ENCODE measurements at places on chromosomes 12 and 14. TPM values are rescaled to one million over a fixed set of nuclear protein-coding genes. Genes with fewer than 3 reads are reported as not detected.

TIMELESS gene
- 64.1 TPM for total RNA-seq

HOXC12 gene
- total RNA-seq, result not detected

CLEC4C gene
- total RNA-seq, result not detected

RASSF8 gene
- total RNA-seq, result 1.5 TPM

CLEC2D gene
- 355 TPM for total RNA-seq

CCDC38 gene
- 0.12 TPM for total RNA-seq

PAH gene
- not detected for total RNA-seq

NR4A1 gene
- 8.4 TPM for total RNA-seq

GPRC5D gene
- not detected for total RNA-seq

GPR68 gene
- 44.5 TPM for total RNA-seq

LTB4R2 gene
- total RNA-seq, result 18.8 TPM

SYNDIG1L gene
- not detected for total RNA-seq

BHLHE41 gene
- not detected for total RNA-seq

PYM1 gene
- 56.4 TPM for total RNA-seq

RHEBL1 gene
- 15.1 TPM for total RNA-seq

GZMH gene
- 80.0 TPM for total RNA-seq

DPY19L2 gene
- 6.0 TPM for total RNA-seq

LMNTD1 gene
- not detected for total RNA-seq

TDRD9 gene
- 1.1 TPM for total RNA-seq

CD27 gene
- 44.9 TPM for total RNA-seq

KRT85 gene
- total RNA-seq, result not detected

LMO3 gene
- total RNA-seq, result not detected

PAPLN gene
- total RNA-seq, result 1.8 TPM

ZC2HC1C gene
- total RNA-seq, result 2.8 TPM

POU6F1 gene
- 3.6 TPM for total RNA-seq

POTEM gene
- total RNA-seq, result not detected

KERA gene
- not detected for total RNA-seq

PRH2 gene
- not detected for total RNA-seq

TTC5 gene
- 24.4 TPM for total RNA-seq

TNFAIP2 gene
- 2.1 TPM for total RNA-seq

NEDD1 gene
- 44.5 TPM for total RNA-seq

SLC10A1 gene
- not detected for total RNA-seq

NFKBIA gene
- total RNA-seq, result 245 TPM

RNASE1 gene
- not detected for total RNA-seq

HOXC4 gene
- 1.9 TPM for total RNA-seq

C12orf56 gene
- not detected for total RNA-seq

SLC25A47 gene
- total RNA-seq, result not detected

Measured in activated CD8-positive, alpha-beta memory T cell treated with anti-CD3 and anti-CD28 coated beads, Interleukin-2, amount 10 ng/mL, durations not matched to agents 7 days and 5 days (primary cell).